Stimulated activated CD4-positive, alpha-beta T cell treated with anti-CD3 and anti-CD28 coated beads, Interleukin-1b, Interleukin-23, amount 100 ng/mL, for 1 hour (primary cell): ENCODE measurements at places on chromosomes 6 and 20.

GRCh38 chr20:58264271-58264670 lies 35.8 kb upstream of the ANKRD60 start:
- DNase-seq: no peak

- DNase-seq: no peak
Measured at GRCh38 chr20:8356806-8357205, 224.7 kb downstream of the PLCB1 start.

- DNase-seq: no peak
Measured at GRCh38 chr6:167047554-167047953, 48.4 kb downstream of the CEP43 start.

- DNase-seq: no peak
Measured at GRCh38 chr20:52295556-52295955, 104.0 kb upstream of the ZFP64 start.

- DNase-seq: no peak
Measured at GRCh38 chr6:70563530-70563929, 3.2 kb upstream of the SDHAF4 start.

DNA sequence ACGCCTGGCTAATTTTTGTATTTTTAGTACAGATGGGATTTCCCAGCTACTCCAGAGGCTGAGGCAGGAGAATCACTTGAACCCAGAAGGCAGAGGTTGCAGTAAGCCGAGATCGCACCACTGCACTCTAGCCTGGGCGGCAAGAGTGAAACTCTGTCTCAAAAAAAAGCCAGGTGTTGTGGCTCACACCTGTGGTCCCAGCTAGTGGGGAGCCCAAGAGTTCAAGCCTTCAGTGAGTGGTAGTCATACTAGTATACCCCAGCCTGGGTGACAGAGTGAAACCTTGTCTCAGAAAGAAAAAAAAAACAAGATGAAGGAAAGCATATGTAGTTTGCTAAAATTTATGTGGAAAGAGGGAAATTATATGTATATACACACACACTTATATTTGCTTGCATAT lies 20.0 kb upstream of the POU5F1 start:
- no peak for DNase-seq

GRCh38 chr6:154751011-154751800 lies 18.0 kb downstream of the SCAF8 start:
- DNase-seq: no peak

DNA sequence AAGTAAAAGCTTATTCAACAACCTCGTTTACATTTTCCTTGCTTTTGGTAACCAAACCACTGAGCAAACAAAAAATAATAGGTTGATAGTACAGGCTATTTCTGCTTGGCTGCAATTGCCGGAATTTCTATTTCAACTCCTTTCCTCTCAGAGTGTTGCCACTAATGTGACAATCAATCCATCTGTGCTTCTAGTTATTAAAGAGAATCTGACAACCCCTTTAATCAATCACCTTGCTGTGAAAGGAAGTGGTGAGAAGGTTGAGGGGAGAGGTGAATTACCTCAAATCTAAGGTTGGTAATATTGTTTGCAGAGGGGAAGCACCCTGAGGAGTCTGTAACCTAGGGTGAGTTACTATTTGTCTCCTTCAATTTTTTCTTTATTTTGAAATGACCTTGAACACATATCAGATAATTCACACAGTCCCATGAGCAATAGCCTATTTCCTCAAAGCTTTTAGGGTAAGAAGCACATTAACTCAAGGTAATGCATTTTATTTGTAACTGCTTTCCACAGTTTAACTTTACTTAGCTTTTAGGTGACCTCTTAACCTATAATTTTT lies 603.4 kb downstream of the MMUT start:
- DNase-seq: no peak

GRCh38 chr6:146028252-146028795 lies 538 bp upstream of the GRM1 start:
- no peak for DNase-seq

DNA sequence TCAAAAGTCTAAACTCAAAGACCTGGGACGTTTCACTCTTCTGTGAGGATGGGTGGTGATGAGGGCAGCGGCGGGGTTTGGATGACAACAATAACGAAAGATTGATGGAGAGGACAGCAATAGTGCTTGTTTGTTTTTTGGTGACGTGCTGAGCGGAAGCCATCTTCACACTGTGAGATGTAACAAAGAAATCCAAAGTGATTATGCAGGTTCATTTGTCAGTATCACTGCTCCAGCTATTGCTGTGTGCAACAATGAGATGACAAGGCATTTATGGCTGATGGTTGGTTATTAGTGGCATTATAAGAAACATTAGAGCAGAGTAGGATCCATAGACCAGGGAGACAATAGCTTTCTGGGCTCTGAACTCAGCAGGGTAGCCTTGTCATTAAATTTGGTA lies 306.7 kb downstream of the RNF144B start:
- no peak for DNase-seq

DNA sequence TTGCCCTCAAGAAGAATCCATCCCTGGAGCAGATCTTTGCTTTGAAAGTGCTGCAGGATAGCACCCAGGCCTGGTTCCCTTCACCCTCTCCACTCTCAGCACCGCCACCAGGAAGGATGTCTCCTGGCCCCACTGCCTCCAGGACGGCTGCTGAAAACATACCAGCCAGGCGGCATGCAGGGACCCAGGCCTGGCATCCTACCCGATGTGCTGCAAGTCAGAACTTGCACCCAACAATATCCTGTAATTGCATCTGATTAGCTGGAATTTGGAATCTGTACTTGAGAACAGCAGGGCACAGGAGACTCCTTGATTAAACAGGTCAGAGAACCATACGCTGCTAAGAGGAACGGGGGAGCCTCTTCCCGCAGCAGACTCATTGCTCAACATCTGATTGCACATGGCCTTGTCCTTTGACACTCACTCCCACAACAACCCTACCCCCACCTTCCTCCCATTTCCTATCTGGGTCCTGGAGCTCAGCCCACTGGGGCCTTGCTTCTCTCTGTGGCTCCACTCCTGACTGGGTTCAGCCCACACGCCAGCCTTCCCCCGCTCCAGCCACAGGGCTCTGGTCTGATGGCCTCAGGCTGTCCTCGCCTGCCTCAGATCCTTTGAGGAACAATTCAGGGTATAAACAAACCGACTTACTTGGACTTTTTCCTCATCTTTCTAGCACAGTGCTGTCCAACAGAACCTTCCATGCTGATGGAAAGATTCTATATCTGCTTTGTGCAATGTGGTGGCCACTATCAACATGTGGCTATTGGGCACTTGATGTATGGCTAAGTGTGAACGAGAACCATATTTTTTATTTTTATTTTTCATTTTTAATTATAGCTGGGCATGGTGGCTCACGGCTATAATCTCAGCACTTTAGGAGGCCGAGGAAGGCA lies 78.0 kb downstream of the FGD2 start:
- DNase-seq: no peak

- no peak for DNase-seq
Measured at GRCh38 chr20:58649288-58650180, 1.5 kb upstream of the STX16 start.

GRCh38 chr6:154206141-154206540 lies 150.5 kb downstream of the IPCEF1 start:
- DNase-seq: no peak

DNA sequence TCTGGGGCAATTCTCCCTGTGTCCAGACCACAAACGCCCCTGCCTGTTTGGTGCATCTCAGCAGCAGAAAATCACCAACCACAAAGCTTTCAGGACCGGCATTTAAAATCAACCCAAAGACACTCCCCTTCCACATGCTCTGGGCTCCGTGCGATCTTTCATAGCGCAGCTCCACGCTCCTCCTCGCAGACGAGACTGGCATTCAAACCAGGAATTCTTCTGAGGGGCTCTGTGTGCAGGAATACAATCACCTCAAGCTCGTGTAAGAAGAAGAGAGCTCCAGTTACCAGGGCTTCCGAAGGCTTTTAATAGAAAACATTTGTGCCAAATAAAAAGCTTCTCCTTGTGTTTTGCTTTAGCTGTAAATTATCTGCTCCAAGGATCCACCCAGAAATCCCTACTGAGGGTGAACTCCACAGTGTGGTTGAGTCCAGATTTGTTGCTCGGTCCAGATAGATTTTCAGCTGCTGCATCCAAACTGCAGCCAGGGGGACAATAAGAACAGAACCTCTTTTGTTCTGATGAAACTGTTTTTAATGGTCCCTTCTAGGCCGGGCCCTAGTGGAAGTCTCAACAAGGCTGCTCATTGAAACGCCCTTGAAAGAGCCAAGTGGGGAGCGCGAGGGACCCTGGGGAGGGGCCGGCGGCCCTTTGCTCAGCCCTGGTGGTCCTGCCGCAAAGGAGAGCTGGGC lies 16.4 kb upstream of the BMP7 start:
- DNase-seq: no peak

- no peak for DNase-seq
Measured at GRCh38 chr20:63819224-63819921, 11.7 kb downstream of the ZBTB46 start.

DNA sequence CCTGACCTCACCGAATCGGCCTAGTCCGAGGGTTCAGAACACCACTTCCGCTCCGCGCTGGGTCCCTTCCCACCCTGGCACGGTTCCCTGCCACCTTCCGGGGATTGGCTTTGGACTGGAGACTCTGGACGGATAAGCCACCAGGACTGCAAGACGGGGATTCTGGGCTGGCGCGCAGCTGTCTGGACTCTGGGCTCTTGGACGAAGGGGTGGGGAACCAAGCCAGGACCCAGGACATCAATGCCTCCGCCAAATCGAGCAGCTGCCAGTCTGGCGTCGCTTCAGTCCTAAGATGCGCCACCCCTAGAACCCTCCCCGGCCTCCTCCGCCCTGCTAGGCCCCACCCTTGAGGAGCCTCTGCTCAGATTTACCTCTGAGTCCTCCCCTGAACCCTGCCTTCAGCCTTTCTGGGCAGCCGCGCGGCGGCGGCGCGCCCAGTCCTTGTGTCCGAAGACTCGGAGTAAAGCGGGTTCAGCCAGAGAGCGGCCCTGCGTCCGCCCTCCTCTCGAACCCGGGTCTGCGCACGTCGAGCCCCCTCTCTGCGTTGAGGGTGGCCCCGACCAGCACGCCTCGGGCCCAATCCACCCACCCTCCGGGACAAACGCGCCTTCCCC lies 1.2 kb downstream of the KCNK17 start:
- DNase-seq: no peak

DNA sequence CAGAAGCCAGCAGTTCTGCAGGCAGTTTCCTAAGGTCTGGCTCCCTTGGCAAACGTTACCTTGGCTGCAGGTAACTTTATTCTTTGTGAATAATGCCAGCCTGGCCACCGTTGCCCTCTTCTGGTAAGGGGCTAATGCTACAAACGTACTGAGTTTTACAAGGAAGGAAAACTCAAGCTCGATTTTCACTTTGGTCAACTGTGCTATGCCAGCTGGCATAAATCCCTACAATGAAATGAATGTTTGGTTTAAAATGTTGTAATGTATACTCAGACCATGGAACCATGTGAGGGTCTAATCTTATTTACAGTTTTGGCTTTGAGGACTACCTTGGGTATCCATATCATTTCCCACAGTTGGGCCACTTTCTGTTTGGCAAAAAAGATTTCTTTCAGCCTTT lies 101.4 kb downstream of the SLX4IP start:
- no peak for DNase-seq

DNA sequence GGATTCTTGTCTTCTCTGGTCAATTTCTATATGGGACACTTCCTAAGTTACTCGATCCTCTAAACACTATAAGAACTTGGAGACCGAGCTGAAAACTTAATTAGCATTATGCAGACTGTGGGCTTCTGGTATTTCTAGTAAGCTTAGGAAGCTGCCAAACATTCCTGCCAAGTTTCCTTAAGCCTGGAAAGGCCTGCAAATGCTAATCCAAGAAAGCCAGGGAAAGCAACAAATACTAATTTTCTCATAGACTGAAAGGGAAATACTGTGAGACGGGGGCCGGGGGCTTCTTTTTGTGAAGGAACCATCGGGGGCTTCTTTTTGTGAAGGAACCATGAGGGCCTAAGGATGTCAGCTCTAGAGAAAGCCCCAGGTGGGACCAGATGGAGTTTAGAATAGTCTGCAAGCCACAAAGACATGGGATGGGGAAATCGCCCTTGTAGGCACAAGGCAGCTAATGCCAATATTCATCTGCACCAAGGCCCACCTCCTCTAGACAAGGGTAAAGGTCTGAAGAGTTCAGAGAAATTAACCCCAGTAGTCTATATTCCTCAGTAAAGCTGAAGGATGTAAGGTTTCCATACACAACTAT lies 332.4 kb upstream of the PRDM1 start:
- no peak for DNase-seq

GRCh38 chr20:64111841-64112641 lies 4.7 kb upstream of the NPBWR2 start:
- no peak for DNase-seq

GRCh38 chr20:34712525-34713192 lies 8.5 kb downstream of the TP53INP2 start:
- DNase-seq: no peak

GRCh38 chr6:165716886-165717285 lies 53.8 kb upstream of the PDE10A start:
- DNase-seq: no peak
